Astrocyte of the spinal cord (primary cell): ENCODE measurements at places on chromosomes 2 and 18.

- no peak for DNase-seq
Measured at GRCh38 chr18:36629138-36629530, 199.7 kb downstream of the TPGS2 start.

- no peak for DNase-seq
Measured at GRCh38 chr2:14433946-14434495, 198.5 kb upstream of the LRATD1 start.

GRCh38 chr2:60925994-60926740 is 44.8 kb downstream of the REL start:
- DNase-seq: peak; percentile 23

DNA sequence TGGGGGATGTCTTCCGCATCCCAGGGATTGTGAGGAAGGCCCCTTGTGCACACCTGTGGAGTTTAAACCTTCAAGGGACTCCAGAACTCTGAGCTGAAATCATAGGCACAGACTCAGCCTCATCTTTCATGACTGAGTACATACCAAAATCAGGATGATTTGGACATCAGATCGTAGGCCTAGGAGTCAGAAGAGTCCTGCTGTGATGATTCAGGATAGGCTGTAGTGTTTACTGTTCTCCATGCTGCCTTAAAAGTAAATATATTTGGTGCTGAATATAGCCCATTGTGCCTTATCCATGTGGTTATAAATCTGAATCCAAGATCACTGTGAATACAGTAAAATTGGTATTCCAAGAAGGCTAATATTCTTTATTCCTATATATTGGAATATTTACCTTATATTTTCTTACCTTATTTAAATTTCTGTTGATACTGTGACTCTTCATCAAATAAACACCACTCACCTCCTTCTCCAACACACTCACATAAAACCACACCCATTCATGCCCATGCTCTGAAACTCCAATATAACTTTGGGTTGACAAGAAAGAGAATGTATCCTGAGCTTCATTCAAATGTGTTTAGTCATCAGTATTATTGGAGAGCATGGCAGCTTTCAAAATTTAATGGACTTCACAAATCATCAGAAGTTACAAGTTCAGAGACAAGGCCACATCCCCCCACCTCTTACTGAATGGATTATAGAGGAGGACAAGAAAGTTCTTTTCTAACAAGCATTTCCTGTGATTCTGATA is 561.4 kb upstream of the LINC00305 start:
- peak; percentile 0 for DNase-seq
